Substantia nigra (tissue), 51 donors: ENCODE measurements at places on chromosomes 7 and 10.
A peak's percentile ranks its signal among the peaks of the same experiment; 100 is the strongest.

DNA sequence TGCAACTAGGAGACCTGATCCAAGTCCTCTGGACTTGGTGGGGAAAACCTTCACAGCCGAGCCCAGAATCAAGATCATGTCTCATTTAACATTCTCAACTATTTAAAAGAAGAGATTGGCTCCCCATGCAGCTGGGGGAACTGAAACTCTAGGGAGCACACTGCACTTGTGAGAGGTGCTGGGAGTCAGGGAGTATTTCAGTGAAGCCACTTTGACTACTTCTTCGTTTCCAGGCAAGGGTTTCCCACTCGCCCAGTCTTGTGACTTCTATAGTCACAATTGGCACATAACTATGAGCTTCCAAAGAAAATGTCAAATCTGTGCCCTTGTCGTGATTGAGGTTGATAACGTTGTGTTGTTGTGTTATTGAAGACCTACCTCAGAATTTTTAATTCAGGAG, 62.9 kb downstream of the AKR1B1 start:
- DNase-seq, result no peak

GRCh38 chr7:45211958-45212357, 54.4 kb downstream of the RAMP3 start:
- no peak for DNase-seq

- DNase-seq, result no peak
These were observed 108.3 kb downstream of the CPXM2 start for GRCh38 chr10:123783296-123783695.

GRCh38 chr10:82558014-82558607, 683.1 kb downstream of the NRG3 start:
- no peak for DNase-seq

DNA sequence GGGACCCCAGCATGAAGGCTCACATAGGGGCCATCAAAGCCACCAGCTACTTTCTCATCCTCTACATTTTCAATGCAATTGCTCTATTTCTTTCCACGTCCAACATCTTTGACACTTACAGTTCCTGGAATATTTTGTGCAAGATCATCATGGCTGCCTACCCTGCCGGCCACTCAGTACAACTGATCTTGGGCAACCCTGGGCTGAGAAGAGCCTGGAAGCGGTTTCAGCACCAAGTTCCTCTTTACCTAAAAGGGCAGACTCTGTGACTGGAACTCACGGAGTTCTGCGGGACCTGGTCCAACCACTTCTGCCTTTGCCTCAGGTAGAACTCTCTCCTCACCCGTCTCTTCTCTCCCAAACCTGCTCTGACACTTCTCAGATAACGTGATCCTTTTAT, 945 bp downstream of the TAS2R40 start:
- DNase-seq, result peak; percentile 4

- DNase-seq, result no peak
These were observed 59.2 kb downstream of the SLC16A12 start for GRCh38 chr10:89476150-89476549.

DNA sequence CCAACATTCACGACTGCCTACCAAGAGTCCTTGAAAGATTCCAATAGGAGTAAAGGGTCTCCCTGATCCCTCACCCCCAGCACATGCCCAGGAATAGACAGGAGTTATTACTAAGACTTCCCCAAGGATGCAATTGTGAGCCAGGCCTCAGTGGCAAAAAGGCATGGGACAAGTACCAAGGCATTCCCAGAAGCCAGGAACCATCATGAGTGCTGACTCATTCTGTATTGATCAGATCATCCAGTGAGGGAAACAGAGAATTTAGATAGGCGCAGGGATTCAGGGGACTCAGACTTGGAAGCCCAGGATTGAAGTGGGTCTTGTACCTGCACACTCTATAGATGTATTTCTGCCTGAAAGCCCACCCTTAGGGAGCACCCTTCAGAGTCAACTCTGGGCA, 21.2 kb downstream of the MBL2 start:
- DNase-seq, result no peak

DNA sequence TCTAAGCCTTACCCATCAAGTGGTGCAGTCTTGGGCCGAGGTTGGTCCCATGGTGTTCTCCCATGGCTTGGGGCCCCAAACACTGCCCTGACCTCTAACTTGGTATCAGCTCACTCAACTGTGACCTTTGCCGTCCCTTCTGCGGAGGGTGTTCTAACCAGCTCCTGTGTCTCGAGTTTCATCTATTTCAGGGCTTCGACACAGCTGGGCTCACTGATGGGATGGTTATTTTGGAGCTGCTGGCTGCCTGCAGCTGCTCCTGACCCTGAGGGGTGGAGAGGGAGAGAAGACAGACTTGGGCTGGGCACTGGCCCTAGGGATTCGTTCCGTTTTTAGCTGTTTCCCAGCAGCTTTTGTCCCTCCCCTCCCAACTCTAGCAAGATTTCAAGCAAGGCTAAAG, 86.9 kb downstream of the NEURL1 start:
- DNase-seq, result no peak

GRCh38 chr10:119253433-119254174, 46.2 kb downstream of the GRK5 start:
- no peak for DNase-seq

GRCh38 chr10:126080291-126080825, 184.0 kb downstream of the FANK1 start:
- no peak for DNase-seq
